ENCODE measurements at places on chromosomes 5 and 9. TPM values are rescaled to one million over a fixed set of nuclear protein-coding genes. Genes with fewer than 3 reads are reported as not detected.

NEURL1B gene
- 60.5 TPM for total RNA-seq

FOXD4 gene
- total RNA-seq, result 0.39 TPM

GABRP gene
- not detected for total RNA-seq

PRR16 gene
- total RNA-seq, result 1.6 TPM

BNC2 gene
- total RNA-seq, result 3.9 TPM

SPINK13 gene
- total RNA-seq, result not detected

GPR151 gene
- not detected for total RNA-seq

SH3PXD2B gene
- 12.6 TPM for total RNA-seq

UNC13B gene
- total RNA-seq, result 52.3 TPM

MAMDC2 gene
- 4.6 TPM for total RNA-seq

SCGB3A2 gene
- not detected for total RNA-seq

KIF27 gene
- total RNA-seq, result 3.3 TPM

ASPN gene
- total RNA-seq, result 0.46 TPM

FKBP15 gene
- total RNA-seq, result 25.0 TPM

SHLD3 gene
- total RNA-seq, result 3.5 TPM

RICTOR gene
- total RNA-seq, result 22.6 TPM

GAS1 gene
- total RNA-seq, result 7.5 TPM

PCDHB15 gene
- total RNA-seq, result 0.49 TPM

OSMR gene
- total RNA-seq, result 4.6 TPM

GLDC gene
- 0.70 TPM for total RNA-seq

MLANA gene
- total RNA-seq, result not detected

HRCT1 gene
- total RNA-seq, result 58.7 TPM

HINT2 gene
- total RNA-seq, result 59.4 TPM

TLE4 gene
- total RNA-seq, result 29.8 TPM

ADAMTS16 gene
- total RNA-seq, result 0.31 TPM

UGT3A1 gene
- not detected for total RNA-seq

BTNL3 gene
- total RNA-seq, result 130 TPM

SV2C gene
- 0.24 TPM for total RNA-seq

HTR1A gene
- total RNA-seq, result not detected

SEMA4D gene
- 21.2 TPM for total RNA-seq

CCL21 gene
- 27.5 TPM for total RNA-seq

RAPGEF1 gene
- 75.0 TPM for total RNA-seq

OBP2B gene
- total RNA-seq, result not detected

PKD2L2 gene
- total RNA-seq, result not detected

CD14 gene
- total RNA-seq, result 65.7 TPM

EPB41L4A gene
- 34.0 TPM for total RNA-seq

NSD1 gene
- total RNA-seq, result 55.6 TPM

CNTRL gene
- total RNA-seq, result 6.1 TPM

NCS1 gene
- total RNA-seq, result 23.7 TPM

HSPB3 gene
- total RNA-seq, result 0.81 TPM

PCDHGA4 gene
- total RNA-seq, result 0.84 TPM

PCDHB10 gene
- 0.56 TPM for total RNA-seq

GALNT10 gene
- total RNA-seq, result 48.3 TPM

C9 gene
- total RNA-seq, result not detected

Data from left colon (tissue), 2 donors.